ENCODE measurements at places on chromosomes 16 and 17. TPM values are rescaled to one million over a fixed set of nuclear protein-coding genes. Genes with fewer than 3 reads are reported as not detected.

The CCT6B gene
- 2.0 TPM for total RNA-seq

The RHBDL3 gene
- total RNA-seq, result 0.87 TPM

The DNAAF1 gene
- not detected for total RNA-seq

The TEX14 gene
- total RNA-seq, result 0.10 TPM

The NSF gene
- 48.8 TPM for total RNA-seq

The HBM gene
- total RNA-seq, result not detected

The EVI2B gene
- total RNA-seq, result 19.5 TPM

The TP53TG3B gene
- not detected for total RNA-seq

Data from mesenteric fat pad (tissue), 1 donor.